Astrocyte of the cerebellum (primary cell): ENCODE measurements at places on chromosomes 11 and 22.
A peak's percentile ranks its signal among the peaks of the same experiment; 100 is the strongest.

- no peak for DNase-seq
Measured at GRCh38 chr11:76589477-76589876, 81.1 kb downstream of the LRRC32 start.

DNA sequence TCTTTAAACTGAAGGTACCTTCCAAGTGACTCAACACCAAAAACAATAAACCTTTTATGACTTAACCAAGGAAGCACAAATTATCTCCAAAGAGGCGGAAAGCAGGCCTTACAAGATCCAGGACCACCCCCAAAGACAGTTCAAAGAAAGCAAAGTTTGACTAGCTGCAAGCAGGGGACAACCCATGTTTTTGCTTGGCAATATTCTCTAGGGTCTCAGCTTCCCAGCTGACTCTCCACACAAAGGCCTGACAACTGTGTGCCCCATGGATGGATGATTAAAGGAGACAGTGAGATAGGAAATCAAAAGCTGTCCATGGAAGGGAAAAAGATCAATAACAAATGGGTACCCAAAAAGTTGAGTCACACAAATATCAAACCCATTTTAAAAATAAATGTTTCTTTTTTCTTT lies 232.2 kb downstream of the DDX10 start:
- no peak for DNase-seq

- no peak for DNase-seq
Measured at GRCh38 chr11:47711816-47712215, 3.4 kb downstream of the AGBL2 start.

- DNase-seq, result no peak
Measured at GRCh38 chr11:6928916-6929315, 2.7 kb downstream of the ZNF215 start.

DNA sequence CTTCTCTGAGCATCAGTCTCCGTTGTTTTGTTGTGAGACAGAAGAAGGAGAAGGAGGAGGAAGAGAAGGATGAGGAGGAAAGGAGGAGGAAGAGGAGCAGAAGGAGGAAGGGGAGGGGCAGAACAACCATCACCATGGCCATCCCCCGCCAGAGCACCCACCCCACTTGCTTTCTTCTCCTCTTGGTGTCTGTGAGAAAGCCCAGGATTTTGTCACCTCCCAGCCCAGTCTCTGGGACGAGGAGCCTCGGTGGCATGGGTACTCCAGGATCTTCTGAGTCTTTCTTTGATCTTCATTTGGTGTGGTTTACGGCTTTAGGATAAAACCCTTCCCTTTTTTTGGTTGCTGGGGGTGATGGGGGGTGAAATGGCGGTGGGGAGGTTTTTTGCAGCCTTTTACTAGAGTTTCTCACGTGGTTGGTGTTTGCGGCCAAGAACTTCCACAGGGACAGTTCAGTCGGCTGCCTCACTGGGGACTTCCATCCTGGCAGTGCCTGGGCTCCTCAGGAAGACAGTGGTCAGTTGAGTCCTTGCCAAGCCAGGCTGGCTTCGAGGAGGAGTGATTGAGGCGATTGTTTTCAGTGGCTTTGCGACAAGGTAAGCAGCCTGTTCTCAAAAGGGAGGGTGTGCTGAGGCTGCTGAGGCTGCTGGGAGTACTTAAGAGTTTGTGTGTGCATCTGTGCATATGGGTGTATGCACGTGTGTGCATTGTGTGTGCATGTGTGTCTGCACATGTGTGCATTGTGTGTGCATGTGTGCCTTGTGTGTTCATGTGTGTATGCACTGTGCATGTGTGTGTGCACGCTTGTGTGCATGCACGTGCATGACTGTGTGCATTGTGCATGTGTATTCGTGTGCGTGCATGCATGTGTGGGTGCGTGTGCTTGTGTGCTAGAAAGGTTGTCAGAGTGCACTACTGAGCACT lies 567.5 kb downstream of the TBC1D22A start:
- no peak for DNase-seq

DNA sequence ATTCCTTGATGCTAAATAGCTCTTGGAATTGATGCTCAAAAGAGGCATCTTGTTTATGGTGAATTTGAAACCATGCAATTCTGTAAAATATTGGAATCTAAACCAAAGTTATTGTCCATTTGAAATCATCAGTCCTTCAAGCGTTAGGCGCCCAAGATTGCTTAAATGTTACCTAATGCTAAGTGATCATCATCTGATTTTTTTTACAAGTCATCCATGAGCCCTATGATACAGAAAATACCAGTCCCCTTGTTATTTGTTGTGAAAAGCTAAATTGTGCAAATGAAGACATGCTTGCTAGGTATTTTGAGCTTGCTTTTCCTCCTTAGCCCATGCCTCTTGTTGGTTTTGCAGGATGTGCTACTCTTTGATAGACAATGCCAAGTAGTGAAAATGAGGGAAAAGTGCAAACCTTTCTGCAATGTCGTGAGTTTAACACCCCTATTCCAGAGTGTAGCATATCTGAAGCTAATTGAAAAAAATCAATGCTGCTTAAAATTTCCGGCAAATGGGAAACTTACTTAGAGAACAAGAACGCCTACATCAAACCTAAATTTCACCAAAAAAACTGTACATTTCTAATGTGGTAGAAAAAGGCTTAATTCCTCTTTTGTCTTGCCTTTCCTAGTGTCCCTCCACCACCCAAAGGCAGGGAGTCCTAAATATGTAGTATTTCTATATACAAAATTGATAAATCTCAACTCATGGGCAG lies 1.9 kb downstream of the GRK3 start:
- DNase-seq, result no peak

DNA sequence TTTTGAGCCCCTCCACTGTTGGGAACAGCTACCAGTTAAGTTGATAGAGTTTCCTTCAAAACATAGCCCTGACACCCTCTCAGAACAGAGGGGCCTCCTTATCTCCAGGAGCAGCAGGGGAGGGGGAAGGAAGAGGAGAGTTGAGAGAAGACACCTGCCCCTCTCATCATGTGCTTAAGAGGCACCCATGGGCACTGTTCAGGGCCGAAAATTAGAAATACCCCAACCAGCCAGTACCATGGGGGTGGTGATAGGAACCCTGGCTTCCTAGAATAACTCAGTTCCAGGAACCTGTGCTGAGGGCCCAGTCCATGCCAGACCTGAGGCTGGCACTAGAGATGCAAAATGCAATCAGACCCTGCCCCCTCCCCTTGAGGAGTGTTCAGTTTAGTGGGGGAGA lies 9.3 kb upstream of the GDPD5 start:
- no peak for DNase-seq

- no peak for DNase-seq
Measured at GRCh38 chr11:9571763-9572115, 1.7 kb upstream of the WEE1 start.

GRCh38 chr11:35178873-35179272 lies 39.9 kb downstream of the CD44 start:
- no peak for DNase-seq

DNA sequence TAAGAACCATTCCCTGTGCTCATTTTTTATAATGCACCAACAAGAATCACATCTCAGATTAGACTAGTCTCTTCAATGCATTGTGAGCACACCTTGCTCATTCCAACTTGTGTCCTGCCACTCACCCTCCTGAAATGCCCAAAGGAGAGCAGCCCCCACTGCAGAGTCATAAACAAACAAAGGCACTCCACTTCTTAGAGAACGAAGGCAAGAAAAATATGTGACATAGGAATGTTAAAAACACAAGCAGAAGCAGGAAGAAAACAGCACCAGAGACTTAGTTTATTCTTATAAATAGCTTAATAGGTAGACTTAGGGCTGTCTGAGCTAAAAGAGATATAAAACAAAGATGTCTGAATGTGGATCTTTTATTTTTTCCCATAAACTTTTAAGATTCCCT lies 57.2 kb downstream of the GUCY1A2 start:
- DNase-seq, result no peak

DNA sequence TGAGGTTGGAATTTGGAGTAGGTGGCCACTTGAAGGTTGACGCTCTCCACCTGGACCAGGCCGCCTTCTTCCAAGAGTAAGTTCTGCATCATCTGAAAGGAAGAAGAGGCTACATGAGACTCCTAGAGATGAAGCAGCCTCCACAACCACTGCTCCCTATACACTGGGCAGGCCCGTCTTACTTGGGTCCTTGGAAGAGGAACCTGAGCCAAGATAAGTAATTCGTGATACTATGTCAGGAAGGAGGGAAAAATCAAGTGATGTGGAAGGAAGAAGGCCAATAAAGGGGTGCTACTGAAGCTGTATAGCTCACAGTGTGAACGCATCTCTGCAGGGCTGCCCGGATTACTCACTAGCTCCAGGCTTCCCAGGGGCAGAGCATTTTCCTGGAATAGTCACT lies 11.1 kb downstream of the UFD1 start:
- DNase-seq, result no peak

- no peak for DNase-seq
Measured at GRCh38 chr11:63672936-63673539, 1.9 kb upstream of the ATL3 start.

GRCh38 chr11:76644591-76644990 lies 26.0 kb downstream of the LRRC32 start:
- no peak for DNase-seq

DNA sequence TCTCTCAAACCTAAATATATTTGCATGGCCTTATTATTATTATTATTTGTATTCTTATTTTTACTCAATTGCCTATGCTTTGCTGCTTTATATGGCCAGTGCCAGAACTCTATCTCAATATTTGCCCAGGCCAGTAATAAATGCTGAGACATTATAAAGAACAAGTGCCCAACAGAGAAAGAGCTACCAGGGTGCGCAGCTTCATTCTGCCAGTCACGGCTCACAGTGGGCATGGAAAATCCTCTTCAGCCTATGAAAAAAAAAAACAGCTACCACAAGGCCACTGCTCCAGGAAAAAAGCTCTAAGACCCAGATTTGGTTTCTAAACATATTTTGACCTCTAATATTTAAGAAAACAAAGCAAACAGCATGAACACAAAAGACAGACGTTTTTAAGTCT lies 1223.6 kb downstream of the LRRC4C start:
- DNase-seq, result no peak

DNA sequence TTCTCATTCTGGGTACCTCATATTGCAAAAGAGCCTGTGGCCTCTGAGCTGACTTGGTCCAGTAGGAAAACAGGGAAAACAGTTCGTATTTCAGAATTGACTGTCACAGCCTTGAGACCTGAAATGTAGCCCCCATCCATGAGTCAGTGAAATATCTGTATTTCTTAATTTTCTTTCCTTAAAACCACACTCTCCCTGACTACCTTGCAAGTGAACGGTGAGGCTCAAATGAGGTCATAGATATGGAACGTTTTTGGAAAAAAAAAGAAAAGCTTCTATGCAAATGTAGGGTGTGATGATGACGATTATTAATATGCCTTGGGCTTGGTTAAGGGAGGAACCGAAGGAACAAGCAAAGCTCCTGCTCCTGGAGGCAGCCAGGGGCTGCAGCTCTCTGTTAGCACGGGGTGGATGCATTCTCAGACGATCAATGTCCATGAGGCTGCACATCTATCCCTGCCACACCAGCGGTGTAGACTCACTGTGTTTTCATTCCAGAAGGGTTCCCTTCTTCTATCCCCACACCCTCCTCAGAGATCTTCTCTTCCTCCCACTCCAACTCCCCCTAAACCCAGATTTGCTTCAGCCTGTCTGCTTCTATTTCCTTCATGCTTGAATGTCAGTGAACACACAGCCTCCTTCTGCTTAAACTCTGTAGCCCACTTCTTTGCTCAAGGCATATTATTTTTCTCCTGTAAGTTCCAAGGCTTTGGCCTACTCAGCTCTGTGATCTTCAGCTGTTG lies 29.2 kb upstream of the SCN3B start:
- DNase-seq, result no peak

GRCh38 chr11:63505857-63506528 lies at the start of gene LGALS12:
TSS of gene LGALS12 (plus strand) at chr11:63506084. CDS start at chr11:63506459, 375 bp downstream.
- DNase-seq, result no peak

DNA sequence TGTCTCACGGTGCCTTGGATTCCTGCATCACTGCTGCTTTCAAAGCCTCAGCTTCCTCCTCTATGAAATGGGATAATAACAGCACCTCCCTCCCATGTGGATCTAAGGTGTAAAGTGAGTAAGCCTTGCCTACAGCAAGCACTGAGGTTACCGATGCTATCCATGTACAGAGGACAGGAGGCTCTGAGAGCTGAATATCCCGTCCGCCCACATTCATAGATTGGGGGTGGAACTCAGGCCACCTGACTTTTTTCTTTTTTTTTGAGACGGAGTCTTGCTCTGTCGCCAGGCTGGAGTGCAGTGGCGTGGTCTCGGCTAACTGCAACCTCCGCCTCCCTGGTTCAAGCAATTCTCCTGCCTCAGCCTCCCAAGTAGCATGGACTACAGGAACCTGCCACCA lies 12.5 kb downstream of the PDGFB start:
- no peak for DNase-seq

DNA sequence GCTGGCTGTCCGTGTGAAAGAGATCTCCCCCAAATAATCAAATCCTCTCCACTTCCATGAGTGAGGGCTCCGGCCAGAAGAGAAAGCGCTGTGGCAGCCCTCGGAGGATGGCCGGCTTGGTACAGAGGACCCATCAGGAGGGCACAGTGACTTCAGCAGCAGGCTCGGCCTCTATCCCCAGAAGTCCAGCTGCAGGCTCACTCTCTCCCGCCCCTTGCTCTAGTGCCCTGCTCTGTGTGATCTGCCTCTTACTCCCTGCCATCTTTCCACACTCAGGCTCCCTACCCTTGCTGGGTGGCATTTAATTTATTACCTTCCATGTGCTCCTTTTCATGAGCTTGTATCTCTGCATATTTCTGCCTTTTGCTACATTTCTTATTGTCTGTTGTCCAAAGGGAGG lies 129.7 kb downstream of the SPATA19 start:
- no peak for DNase-seq

GRCh38 chr11:122690801-122691548 lies 35.5 kb downstream of the UBASH3B start:
- DNase-seq, result no peak

DNA sequence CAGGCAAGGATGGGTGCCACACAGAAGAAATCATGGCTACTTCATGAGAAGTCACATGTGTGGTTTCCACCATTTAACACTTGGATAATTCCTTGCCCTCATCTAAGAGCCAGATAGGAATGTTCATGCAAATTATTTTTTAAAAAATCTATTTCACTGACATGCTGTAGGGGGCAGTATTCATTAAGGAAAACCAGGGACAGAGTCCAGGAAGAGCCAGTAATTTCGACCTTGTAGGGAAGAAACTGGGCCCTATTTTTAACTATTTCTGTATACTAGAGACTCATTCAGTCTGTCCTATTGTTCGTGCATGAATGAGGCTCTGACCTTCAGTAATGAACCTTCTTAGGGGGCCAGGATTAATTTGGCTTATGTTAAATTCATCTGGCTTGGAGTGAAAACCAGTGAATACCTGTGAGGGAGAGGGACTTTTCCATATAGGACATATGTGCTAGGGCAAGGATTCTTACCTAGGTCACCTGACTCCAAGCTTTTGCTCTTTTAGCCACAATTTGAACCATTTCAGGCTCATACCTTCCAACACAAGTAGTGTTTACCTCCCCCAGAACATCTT lies 192.7 kb downstream of the NAV2 start:
- no peak for DNase-seq

GRCh38 chr11:99368583-99368982 lies 347.8 kb downstream of the CNTN5 start:
- DNase-seq, result peak; percentile 24

- DNase-seq, result peak; percentile 84
Measured at GRCh38 chr11:94933223-94934130, 39.9 kb downstream of the CWC15 start.

GRCh38 chr11:72123117-72123653 lies 10.7 kb upstream of the ANAPC15 start:
- no peak for DNase-seq

- DNase-seq, result no peak
Measured at GRCh38 chr11:69342588-69343330, 48.8 kb downstream of the MYEOV start.

- DNase-seq, result no peak
Measured at GRCh38 chr22:50085211-50085972, at the start of gene MLC1. TSS of gene MLC1 (minus strand) at chr22:50085426. CDS start at chr22:50084902, 524 bp downstream.

- DNase-seq, result no peak
Measured at GRCh38 chr22:45626198-45626651, 45.4 kb upstream of the ATXN10 start.
